Choroid plexus epithelial cell (primary cell): ENCODE measurements at places on chromosomes 2 and 18.
A peak's percentile ranks its signal among the peaks of the same experiment; 100 is the strongest.

GRCh38 chr2:118123561-118124232 lies 35.4 kb downstream of the INSIG2 start:
- peak; percentile 76 for DNase-seq

- DNase-seq, result no peak
Measured at GRCh38 chr2:233593201-233593600, 24.2 kb upstream of the UGT1A8 start.

GRCh38 chr2:58669998-58670397 lies 428.9 kb upstream of the FANCL start:
- DNase-seq, result no peak

- no peak for DNase-seq
Measured at GRCh38 chr2:47359375-47359868, 43.5 kb upstream of the MSH2 start.

DNA sequence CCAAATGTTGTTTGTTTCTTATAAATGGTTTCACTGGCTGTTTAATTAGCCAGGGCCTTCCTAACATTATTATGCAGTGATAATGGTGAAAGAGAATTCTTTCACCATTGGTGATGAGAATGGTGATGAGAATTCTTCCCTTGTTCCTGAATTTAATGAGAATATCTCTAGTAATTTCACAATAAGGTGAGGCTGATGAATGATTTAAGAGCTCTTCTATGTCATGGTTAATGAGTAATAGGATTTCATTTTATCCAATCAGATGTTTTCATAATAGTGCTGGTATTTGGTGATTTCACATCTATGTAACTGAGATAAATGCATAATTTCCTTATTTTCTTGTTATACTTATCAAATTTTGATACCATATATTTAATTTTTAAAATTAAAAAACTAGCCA lies 535.7 kb upstream of the ZEB2 start:
- no peak for DNase-seq
